ENCODE measurements at places on chromosomes 11 and 22.

DNA sequence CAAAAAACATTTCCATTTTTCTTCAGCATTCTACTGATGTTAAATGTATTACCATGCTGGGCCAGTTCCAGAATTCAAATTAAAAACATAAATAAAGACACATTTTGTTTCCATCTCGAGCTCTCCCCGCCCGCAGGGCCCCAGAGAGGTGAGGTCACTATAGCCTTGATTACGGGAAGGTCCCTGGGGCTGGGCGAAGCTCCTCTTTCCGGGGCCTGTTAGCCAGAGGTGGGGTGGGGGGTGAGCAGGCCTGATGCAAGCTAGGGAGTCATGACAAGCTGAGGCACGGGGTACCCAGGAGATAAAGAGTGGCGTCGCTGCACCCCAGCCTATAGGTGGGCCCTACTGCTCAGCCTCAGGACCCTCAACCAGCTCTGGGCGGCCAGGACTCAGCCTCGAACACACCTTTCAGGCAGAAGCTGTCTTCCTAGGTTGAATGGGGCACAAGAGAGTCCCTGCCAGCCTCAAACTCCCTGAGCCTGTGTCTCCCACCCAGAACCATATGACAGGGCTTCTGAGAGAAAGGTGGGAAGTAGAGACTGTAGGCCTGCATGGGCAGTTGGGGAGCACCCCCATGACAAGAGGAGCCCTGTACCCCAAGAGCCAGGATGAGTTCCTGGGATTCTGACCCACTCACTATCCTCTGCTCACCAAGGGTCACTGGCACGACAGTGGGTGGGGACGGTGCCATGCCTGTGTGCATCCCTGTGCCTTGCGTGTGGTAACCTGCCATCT, 34.8 kb downstream of the KCNQ1OT1 start:
- no peak for DNase-seq

DNA sequence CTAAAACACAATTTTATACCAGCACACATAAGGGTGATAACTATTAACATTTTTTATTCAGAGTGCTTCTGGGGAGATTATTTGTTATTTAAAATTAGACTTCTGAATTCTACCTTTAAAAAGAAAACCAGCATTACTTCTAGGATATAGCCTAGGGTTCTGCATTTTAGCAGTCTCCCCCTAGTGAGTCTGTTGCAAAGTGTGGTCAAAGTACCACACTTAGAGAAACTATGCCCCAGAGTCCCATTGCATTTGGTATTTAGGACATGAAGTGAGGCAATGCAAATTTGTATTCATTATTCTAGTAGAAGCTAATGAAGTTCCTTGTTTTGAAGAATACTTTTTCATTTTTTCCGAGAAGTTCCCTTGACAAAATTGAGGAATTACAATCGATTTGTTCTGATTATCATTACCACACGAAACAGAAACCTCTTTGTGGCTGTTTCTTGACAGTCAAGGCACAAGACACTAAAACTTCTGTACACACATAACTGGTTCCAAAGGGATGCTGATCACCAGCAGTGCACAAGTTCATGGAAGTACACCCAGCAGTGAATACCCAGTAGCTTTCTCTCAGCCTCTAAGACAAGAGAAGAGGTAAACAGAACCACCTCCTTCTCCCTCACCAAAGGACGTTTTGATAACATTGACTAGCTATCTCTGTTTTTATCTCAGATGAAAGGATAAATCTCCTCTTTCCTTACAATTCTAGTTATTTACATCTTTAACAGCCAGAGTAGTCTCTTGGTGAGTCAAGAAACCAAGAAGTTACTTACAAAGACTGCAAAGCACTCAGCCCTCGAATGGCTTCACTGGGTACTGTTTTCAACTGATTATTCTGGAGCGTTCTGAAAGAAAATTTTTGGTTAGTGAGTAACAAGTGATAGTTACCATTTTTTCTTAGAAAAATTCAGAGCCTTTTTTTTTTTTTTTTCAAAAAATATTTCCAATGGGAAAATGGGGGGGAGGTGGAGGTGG, 27.6 kb upstream of the CCDC34 start:
- DNase-seq, result no peak

DNA sequence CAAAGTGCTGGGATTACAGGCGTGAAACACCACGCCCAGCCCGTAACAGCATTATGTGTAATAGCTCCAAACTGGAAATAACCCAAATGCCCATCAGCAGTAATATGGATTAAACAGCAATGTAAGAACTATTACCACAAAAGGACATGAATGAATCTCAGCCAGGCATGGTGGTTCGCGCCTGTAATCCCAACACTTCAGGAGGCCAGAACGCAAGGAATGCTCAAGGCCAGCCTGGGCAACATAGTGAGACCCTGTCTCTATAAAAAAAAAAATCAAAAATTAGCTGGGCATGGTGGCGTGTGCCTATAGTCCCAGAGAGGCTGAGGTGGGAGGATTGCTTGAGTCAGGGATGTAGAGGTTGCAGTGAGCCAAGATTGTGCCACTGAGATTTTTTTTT, 3.1 kb upstream of the DPF2 start:
- no peak for DNase-seq

GRCh38 chr22:29073618-29074275, 912 bp downstream of the KREMEN1 start:
- no peak for DNase-seq

DNA sequence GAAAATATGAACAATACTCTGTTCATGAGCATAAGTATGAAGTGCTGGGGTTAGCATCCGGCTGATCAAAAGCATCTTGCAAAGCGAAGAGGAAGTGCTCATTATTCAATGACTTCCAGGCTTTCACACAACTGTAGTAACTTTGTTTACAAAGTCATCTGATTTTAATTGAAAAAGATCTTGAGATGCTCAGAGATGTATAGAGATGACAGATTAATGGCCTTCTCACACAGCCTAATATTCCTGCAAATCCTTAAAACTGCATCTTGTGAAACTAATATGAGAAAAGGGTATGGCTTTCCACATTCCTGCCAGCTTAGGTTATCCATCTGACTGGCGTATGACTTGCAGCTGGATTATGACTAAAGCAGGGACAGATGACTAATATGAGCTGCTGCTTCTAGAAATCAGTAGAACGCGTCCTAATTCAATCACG, 125.4 kb downstream of the CASP12 start:
- no peak for DNase-seq

DNA sequence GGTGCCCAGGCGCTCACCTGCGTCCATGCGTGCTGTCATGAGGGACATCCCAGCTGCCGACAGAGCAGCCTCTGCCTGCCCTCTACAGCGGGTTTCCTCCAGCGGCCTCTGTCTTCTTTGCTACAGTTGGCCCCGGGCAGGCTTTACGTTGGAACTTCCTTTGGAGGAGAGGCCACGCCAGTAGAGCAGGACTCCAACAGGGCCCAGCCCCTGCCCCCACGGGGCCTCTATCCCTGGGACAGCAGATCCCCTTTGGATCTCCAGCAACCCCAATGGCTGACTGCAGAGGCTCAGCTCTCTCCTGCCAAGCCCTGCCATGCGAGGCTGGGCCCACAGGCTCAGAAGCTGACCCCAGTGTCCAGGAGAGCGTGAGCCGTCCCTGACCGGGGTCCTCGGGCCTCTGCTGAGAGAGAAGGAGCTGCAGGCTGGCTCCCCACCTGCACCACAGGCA, 12.1 kb downstream of the TRPM5 start:
- no peak for DNase-seq

DNA sequence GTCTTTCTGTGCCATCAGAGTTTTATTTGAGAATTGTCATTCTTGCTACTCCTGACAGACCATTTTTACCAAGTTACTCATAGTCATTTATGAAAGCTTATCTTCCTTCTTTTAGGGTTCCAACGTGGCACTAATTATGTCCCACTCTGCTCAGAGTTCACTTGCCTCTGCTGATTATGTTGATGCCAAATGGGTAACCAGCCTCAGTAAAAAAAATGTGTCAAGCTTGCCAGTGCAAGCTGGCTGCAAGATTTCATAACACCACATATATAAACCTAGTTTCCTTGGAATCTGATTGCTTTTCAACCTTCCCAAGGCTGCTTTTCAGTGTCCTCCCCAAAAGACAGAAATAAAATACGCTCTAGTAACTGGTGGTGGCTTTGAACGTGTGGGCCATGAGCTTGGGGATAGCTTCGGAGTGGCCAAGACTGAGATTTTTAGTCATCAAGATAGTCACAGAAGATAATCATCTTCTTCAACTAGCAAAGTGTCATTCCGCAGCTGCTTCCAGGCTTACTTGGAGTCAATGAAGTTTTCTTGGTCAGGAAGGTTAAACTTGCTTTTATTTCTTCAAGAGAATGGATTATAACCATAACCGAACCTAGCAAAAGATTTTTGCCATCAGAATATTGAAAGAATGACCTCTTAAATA, 29.5 kb upstream of the APOA1 start:
- no peak for DNase-seq

GRCh38 chr11:76493040-76493439, 48.2 kb downstream of the EMSY start:
- DNase-seq, result no peak

DNA sequence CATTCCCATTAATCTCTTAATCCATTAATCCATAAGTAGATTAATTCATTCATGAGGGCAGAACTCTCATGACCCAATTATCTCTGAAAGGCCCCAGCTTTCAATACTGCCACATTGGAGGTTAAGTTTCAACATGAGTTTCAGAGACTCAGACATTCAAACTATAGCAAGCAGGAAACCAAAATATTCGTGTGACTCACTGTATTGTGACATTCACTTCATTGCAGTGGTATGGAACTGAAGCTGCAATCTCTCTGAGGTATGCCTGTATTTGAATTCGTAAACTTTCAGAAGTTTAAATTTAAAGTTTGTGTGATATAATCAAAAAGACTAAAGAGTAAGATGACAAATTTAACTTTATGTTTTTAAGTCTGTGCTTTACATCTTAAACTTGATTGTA, 2.9 kb upstream of the OR52J3 start:
- DNase-seq, result no peak

DNA sequence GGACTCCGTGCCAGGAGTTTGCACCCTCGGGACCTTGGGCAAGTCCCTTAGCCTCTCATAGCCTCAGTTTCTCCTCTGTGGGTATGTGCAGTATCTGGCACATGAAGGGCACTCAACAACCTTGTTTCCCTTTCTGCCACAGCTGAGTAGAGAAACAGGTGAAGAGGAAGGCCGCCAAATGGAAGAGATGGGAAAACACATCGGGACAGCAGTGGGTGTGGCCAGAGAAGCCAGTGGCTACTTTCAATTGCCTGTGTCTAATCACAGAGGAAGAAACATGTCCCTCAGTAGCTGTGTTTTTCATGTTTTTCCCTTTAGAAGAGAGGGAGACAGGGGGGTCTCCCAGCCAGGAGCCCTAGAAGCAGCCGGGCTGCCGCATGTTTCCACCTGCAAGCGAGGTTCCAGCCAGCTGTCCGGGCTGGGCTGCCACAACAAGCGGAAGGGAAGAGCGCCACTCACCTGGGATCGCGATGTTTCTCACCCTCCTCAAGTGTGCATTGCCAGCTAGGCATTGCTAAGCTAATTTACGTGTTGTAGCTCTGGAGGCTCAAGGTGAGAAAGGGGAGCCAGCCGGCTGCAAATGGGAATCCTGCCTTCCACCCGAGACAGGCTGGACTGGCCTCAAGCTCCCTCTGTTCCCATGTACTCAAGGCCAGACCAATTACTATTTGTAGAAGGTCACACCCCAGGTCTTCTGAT, 16.7 kb downstream of the ASPHD2 start:
- no peak for DNase-seq

- DNase-seq, result no peak
These were observed 113.6 kb downstream of the MICAL3 start for GRCh38 chr22:17910561-17911311.

DNA sequence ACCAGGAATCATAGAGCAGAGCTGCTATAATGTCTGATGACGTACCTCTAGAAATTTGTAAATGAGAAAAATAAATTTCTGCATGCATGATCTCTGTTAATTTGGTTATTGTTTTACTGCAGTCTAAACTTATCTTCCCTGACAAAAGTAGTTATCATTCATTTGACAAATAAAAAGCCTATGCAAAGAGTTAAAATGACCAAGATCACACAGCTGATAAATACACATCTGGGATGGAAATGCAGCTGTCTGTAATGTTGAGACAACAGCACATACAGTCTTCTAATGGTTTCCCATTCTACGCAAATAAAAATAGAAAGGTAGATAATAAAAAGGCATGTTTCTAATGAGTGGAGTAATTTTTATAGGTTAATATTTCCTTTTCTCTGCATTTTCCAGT, 225.1 kb upstream of the LUZP2 start:
- DNase-seq, result no peak

DNA sequence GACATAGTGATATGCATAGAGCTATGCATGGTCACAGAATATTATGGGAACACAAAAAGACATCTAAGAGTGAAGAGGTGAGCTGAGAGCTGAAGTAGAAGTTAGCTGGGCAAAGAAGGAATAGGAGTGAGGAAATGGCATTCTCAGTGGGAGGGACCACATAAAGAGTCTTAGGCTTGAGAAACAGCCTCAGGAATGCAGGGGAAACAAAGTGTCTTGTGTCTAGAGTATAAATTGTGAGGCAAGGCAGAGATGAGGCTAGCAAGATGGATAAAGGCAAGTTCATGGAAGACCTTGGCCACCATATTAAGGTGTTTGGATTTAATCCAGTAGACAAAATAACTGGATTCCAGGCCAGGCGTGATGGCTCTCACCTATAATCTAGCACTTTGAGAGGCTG, 40.6 kb upstream of the CRTAM start:
- no peak for DNase-seq

- no peak for DNase-seq
These were observed 7.7 kb downstream of the VWCE start for GRCh38 chr11:61287338-61287977.

GRCh38 chr11:22807855-22808570, 21.6 kb downstream of the SVIP start:
- no peak for DNase-seq

DNA sequence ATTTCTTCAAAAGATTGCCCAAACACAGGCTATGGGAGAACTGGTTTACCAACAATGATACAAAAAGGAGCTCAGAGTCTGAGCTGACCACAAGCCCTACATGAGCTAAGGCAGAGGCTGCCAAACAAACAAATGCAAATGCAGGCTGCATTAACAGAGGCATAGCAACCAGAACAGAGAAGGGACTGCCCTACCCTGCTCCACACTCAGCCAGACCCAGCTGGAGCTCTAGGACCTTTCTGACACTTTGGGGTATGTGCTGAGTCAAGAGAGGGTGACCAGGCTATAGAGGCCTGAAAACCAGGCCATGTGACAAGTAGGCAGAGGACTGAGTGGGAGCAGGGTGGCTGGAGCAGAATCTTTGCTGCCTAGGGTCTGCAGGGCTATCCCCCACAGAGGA, 17.8 kb upstream of the P2RY2 start:
- DNase-seq, result no peak

GRCh38 chr22:11253000-11253511, 4274.9 kb upstream of the OR11H1 start:
- DNase-seq, result no peak

GRCh38 chr11:1200611-1201191, 22.2 kb upstream of the MUC5B start:
- no peak for DNase-seq

Measured in stimulated activated CD4-positive, alpha-beta T cell treated with anti-CD3 and anti-CD28 coated beads, Interleukin-15, amount 100 ng/mL, for 48 hours (primary cell).